ENCODE measurements at places on chromosomes 7 and 10.
A peak's percentile ranks its signal among the peaks of the same experiment; 100 is the strongest.

GRCh38 chr10:99874341-99875085 is 92.1 kb downstream of the ABCC2 start:
- no peak for DNase-seq

GRCh38 chr10:9911488-9911887 is 1106.2 kb upstream of the CELF2 start:
- DNase-seq: no peak

DNA sequence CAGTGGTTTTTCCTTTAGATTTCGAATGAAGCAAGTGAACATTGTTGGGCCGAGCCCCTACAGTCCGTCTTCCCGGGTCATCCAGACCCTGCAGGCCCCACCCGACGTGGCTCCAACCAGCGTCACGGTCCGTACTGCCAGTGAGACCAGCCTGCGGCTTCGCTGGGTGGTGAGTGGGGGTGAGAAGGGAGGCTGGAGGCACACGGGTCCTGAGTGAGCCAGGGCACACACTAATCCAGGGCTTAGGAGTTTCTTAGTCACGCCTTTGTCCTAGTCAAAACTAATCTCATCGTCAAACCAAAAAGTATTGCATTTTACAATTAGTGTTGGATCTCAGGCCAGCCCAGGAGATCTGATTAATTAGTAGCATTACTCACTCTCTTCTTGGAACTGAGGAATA is 568.8 kb upstream of the FOXK1 start:
- no peak for DNase-seq

DNA sequence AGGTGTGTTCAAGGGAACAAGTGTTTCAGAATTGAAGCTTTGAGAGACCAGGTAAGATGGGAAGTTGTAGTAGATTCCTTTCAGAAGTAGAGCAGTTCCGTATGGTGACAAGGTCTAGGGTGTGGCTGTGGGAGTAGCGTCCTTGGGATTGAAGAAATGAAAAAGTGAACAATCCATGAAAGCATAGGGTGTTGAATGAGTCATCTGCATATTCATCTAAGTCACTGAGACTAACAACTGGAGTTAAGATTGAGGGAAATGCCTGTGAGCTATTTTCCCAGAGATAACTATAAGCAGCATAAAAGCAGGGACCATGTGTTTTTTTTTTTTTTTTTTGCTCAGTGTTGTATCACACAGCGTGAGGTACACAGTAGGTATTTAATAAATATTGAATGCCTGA is 134.8 kb downstream of the PHTF2 start:
- DNase-seq: no peak

DNA sequence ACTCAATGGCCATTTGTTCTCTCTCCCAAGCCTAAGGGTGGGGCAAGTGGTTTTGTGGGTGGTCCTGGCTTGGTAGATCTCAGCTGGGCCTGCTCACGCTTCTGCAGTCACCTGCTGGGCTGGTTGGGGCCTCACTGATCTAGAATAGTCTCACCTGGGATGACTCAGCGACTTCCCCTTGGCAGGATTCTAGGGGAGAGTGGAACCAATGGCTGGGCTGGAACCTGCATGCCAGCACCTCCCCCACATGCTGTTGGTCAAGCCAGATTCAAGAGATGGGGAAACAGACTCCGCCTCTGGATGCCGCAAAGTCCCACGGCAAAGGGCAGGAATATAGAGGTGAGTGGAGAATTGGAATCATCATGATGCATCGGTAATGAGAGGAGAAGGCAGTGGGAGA is 292.9 kb upstream of the NPVF start:
- no peak for DNase-seq

DNA sequence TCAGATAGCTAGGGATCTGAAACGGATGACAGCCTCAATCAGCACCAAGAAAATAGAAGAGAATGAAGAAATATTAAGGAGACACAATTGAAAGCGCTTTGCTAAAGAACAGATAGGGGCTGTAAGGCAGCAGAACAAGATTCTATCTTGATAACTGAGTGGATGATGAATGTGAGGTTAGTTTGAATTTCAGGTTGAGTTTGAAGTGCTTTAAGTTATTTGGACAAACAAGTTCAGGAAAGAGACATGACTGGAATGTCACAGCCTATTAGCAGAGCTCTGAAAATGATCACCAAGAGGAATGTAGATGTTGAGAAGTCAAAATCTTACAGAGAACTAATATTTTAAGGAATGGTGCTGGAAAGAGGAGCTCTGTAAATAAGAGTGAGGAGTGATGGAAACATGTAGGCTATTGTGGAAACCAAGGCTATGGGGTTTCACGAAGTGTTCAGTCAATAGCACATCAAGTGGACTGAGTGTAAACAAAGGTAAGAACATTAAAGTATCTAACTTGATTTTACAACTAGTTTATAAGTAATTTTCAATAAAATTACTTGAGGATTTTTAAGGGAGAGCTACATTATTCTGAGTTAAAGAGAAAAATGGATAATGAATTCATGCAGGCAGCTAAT is 61.6 kb downstream of the MEST start:
- DNase-seq: no peak

- DNase-seq: no peak
Measured at GRCh38 chr10:125141150-125141859, 19.1 kb downstream of the CTBP2 start.

DNA sequence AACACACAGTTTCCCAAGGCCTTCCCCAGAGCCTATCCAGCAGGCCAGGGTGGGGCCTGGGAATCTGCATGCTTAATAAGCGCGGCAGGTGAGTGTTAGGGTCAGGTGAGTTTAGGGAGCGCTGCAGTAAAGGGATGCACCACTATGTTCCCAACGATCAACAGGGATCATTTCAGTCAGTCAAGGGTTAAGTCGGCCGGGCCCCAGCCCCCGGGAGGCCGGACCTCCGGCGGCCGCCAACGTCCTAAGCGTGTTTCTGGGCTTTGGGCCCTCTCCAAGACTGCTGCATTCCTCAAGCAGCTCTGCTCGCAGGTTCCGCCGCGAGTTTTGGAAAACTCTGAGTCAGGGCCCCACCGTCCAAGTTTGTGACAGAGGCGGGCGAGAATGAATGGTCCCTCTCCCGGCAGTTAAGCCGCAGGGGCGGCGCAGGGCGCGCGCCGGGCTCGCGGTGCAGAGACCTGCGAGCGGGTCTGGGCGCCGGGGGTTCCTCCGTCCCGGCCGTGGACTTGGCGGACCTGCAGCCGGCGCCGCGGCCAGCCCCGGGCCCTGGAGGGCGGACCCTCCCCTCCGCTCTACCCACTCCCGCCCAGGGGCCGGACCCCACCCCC is 81.6 kb downstream of the ARHGAP22 start:
- no peak for DNase-seq

- DNase-seq: no peak
Measured at GRCh38 chr7:134289423-134289822, 27.3 kb downstream of the SLC35B4 start.

- no peak for DNase-seq
Measured at GRCh38 chr10:17464545-17464944, 10.2 kb upstream of the ST8SIA6 start.

DNA sequence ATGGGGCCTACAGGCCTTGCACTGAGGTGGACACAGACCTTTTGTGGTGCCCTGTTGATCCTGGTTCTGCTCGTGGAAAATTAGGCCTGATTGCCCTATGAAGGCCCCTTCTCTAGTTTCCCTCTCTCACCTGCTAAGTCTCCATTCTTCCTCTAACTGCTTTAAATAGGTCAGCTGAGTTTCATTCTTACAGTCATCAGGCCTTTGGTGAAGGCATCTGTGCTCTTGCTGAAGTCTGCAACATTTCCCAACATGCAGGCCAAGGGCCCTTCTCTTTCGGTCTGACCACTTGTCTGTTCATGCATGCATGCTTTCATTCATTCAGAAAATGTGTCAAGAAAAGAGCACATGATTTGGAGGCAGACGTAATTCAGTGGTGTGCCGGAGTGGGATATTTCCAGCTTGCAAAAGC is 244.0 kb downstream of the BUB3 start:
- DNase-seq: no peak

DNA sequence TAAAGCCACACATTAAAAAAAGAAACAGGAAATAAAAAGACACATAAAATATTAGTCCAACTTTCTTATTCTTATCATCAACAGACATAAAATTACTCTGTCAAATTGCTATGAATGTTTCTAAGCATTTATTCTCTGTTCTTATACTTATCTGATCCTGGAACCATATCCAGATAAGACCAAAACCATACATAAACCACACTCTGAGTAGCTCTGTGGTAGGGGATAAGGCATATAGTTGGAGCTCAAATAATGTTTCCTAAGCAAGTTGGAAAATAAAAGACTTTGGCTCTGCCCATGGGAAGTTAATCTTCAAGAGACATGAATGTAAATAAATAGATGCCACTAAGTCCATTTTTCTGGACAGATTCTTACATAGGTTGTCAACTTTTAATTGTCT is 103.1 kb upstream of the PLXDC2 start:
- DNase-seq: no peak

GRCh38 chr7:122300211-122300932 is 4.2 kb downstream of the FEZF1 start:
- peak; percentile 33 for DNase-seq

DNA sequence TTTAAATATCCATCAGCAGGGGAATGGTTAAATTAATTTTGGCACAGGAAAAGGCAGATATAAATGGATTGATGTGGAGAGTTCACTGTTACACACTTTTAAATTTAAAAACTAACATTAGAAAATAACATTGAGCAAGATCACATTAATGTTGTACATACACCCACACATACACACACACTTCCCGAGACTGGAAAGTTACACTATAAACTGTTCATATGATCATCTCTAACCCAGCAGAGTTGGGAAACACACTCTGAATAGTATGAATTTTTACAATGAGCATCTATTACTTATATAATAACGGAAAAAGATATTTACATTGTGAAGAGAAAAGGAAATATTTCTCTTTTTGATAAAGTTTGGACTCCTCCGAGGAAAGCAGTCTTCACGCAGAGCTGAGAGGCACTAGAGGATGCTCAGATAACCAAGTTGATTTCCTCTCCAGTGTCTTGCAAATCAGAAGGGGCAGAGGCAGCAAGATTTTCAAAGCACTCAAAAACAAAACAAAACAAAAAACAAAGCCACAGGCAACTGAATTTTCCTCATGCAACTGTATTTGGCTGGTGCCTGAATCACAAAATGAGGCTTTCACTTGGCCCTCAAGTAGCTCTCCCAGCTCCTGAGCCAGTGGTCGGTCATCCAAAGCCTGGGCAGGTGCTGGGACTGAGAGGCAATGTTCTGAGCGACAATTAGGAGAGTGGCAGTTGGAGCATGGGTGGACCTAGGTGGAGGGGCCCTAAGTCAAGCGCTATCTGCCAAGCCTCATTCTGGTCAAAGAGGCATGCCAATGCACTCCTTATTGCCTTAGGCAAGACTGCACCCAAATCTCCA is 10.5 kb upstream of the GATAD1 start:
- DNase-seq: no peak

DNA sequence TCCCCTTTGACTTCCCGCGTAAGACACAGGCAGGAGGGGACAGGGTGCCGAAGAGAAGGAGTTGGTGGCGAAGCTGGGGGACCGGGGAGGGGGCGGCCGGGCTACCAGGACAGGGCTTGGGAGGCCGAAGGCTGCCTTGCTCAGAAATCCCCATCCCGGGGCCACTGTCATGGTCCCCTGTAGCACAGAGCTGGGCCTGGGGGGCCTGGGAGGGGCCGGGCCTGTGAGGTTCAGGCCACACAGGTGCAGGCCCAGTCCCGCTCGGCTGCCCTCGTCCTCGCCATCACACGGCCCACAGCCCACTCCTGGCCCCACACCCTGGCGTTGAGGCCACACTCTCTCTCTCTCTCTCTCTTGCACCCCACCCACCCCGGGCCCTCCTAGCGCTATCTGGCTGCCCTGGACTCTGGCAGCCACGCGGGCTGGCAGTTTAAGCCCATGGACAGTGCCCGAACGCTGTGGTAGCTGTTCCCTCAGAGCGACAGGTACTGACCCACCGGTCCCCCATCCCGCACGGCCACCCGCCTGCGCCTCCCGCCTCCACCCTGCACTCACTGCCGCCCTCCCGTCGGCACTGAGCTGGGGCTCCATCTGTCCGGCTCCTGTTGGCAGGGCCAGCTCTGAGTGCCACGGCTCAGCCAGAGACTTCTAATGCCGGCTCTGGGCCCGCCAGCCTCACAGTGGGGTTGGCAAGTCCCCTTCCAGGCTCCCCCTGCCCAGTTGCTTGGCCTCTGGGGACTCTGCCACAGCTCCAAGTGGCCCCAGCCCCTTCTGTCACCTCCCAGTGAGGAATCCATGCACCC is 28.0 kb downstream of the TTYH3 start:
- no peak for DNase-seq

- no peak for DNase-seq
Measured at GRCh38 chr7:155206318-155207020, 91.2 kb upstream of the INSIG1 start.

DNA sequence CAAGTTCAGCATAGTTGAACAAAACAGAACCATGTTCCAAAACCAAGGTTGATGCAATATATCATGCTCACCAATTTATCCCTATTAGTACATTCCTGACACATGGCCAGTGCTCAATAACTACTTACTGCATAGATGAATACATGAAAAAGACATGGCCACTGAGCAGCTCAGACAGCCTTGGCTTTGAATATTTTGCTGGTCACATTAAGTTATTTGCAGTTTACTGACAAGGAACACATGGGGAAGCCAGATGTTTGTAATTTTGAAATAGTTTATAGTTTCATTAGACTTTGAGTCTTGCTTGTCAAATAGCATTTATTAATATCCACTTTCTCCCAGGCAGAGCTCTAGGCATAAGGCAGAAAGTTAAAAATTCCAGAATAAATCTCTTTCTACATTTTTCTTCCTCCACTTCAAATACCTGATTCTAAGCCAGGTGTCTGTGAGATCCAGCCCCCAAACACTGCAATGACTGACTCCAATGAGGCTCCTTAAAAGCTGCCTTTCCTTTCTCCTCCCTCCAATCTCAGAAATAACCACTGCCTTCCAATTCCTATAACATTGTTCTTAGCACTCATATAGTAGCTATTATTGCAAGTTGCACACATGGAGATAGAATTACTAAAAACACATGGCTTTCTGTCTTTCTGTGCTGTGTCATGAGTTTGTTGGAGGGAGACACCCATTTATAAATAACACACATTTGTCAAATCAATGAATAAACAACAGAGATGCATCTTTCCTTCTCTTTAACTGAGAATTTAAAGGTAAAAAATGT is 91.3 kb downstream of the PCGF5 start:
- no peak for DNase-seq

DNA sequence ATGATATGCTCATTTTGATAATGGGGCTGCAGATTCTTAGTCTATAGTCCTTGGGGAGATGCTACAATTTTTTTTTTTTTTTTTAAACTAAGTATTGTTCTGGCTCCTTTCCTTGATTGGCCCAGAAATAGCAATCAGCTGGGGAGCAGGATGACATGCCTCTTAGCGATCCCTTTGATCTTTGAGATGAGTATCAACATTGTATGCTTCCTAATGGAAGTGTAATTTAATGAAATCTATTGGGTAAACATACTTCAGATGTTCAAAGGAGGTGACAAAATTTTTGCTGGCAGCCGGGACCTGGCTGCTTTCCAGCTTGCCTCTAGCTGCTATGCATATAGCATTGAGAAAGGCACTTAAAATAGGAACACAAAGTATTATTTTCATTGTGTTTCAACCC is 43.5 kb downstream of the VTI1A start:
- DNase-seq: peak; percentile 78

GRCh38 chr7:28939367-28939766 is 18.8 kb downstream of the TRIL start:
- DNase-seq: no peak

Data from NCI-H1092 treated with DMSO at 0.1 percent for 48 hours (cell line).